Activated CD4-positive, alpha-beta T cell treated with anti-CD3 and anti-CD28 coated beads for 36 hours (primary cell): ENCODE measurements at places on chromosomes 11 and 22.
A peak's percentile ranks its signal among the peaks of the same experiment; 100 is the strongest.

DNA sequence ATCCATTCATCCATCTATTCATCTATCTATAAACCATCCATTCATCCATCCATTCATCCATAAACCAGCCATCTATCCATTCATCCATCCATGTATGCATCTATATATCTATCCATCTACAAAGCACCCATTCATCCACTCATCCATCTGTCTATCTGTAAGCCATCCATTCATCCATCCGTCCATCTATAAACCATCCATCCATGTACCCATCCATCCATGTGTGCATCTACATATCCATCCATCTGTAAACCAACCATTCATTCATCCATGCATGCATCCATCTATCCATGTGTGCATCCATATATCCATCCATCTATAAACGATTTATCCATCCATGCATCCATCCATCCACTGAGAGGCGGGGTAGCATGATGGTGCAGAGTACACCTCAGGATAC lies 58.4 kb downstream of the MPPED1 start:
- H3K4me1 ChIP-seq: no peaks in the 10 kb centered on the region
- peaks cover 40% of the 10 kb centered on the region for H3K27me3 ChIP-seq
- H3K27ac ChIP-seq: no peak overlapping the region
- H3K36me3 ChIP-seq: no peaks in the 10 kb centered on the region

DNA sequence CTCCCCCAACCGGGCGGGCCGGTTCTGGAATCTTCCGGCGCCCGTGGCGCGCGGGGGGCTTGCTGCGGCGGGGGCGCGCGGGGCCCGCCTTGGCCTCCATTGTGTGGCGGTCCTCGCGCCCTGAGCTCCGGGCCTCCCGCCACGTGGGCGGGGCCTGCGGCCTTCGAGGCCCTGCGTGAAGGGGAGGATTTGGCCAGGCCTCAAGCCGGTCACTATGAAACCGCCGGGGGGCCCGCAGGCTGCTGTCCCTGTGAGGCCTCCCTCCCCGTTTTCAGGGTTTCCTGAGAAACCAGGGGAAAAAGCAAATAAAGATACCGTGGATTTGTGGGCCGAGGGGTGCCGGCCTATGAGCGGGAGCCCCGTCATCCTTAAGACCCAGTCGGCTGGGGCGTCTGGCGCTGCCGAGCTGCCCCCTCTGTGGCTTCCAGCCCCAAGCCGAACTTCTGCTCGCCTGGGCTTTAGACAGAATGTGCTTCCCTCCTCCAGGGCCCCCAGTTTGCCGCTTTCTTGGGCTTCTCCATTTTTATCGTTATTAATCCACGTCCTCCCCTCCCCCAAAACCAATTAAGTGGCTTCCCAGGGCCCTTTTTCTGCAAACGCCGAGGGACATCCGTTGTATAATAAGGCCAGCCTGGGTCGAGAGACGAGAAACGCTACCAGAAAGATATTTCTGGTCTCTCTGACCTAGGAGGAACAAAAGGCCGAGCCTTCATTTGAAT lies 602 bp downstream of the EWSR1 start:
- H3K36me3 ChIP-seq: peaks cover 63% of the 10 kb centered on the region
- H3K27me3 ChIP-seq: no peaks in the 10 kb centered on the region
- H3K4me1 ChIP-seq: peaks cover 45% of the 10 kb centered on the region

- H3K27ac ChIP-seq: no peak overlapping the region
- no peaks in the 10 kb centered on the region for H3K27me3 ChIP-seq
- peak; percentile 88 for DNase-seq
- H3K4me1 ChIP-seq: peaks cover 6% of the 10 kb centered on the region
These were observed 10.9 kb upstream of the APOBEC3C start for GRCh38 chr22:39003165-39003638.

DNA sequence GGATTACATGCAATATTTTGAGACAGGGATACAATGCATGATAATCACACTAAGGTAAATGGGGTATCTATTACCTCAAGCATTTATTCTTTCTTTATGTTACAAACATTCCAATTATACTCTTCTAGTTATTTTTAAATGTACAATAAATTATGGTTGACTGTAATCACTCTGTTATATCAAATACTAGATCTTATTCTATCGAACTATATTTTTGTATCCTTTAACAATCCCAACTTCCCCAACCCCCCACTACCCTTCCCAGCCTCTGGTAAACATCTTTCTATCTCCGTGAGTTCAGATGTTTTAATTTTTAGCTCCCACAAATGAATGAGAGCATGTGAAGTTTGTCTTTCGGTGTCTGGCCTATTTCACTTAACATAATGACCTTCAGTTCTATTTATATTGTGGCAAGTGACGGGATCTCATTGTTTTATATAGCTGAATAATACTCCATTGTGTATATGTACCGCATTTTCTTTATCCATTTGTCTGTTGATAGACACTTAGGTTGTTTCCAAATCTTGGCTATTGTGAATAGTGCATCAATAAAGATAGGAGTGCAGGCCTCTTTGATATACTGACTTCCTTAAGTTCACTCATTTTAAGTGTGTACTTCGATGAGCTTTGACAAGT lies 40.5 kb downstream of the ARHGEF12 start:
- peaks cover 15% of the 10 kb centered on the region for H3K27me3 ChIP-seq
- DNase-seq: no peak
- no peak overlapping the region for H3K4me3 ChIP-seq
- peaks cover 8% of the 10 kb centered on the region for H3K36me3 ChIP-seq
- H3K27ac ChIP-seq: no peak overlapping the region
